Progenitor cell of endocrine pancreas (in vitro differentiated cells): ENCODE measurements at places on chromosomes 13 and 19. TPM values are rescaled to one million over a fixed set of nuclear protein-coding genes. Genes with fewer than 3 reads are reported as not detected.

DNA sequence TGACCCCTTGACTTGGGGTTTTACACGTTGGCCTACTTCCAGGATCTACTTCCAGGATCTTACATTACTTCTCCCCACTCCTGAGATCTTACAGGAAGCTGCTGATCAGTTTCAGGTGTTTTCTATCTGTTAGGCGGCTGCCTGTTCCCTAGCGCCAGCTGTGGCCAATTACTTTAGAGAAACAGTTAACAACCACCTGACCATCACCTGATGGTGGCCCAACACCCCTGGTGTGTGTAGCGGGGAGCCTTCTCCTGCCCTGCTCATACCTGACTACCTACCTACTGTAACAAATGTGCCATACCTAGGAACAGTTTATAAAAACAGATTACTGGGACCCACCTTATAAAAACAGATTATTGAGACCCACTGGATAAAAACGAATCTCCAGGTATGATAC, 2.8 kb upstream of the POP4 start:
- DNase-seq: no peak

DNA sequence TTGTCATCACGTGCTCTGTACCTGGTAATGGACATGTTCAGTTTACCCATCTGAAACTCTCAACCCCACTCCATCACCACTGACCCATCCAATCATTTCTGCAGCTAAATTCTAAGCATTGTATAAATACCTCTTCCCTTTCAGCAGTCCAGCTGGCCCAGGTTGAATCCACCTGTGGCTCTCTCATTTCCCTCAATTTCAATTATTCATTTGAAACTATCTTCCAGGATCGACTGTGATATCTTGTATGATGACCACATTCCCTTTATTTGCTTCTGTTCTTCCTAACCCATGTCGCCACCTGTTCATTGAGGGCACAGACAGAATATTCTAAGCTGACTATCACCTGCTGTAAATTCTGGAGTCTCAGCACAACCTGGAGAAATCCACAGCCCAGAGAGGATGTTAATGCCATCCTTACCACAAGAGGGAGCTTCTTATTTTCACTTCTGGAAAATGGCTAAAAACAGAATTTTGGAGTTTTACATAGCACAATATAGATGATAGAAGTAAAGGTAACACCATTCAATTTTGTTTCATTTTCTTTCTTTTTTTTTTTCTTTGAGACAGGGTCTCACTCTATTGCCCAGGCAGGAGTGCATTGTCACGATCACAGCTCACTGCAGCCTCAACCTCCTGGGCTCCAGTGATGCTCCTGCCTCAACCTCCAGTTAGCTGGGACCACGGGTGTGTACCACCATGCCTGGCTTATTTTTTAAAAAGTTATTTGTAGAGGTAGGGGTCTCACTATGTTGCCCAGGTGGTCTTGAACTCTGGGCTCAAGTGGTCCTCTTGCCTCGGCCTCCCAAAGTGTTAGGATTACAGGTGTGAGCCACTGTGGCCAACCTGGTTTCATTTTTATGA, 38.6 kb downstream of the ZNF823 start:
- no peak for DNase-seq

The ZNF414 gene
- 31.5 and 37.7 TPM in 2 replicates for total RNA-seq

The CEACAM1 gene
- 0.69 and 1.9 TPM in 2 replicates for total RNA-seq

DNA sequence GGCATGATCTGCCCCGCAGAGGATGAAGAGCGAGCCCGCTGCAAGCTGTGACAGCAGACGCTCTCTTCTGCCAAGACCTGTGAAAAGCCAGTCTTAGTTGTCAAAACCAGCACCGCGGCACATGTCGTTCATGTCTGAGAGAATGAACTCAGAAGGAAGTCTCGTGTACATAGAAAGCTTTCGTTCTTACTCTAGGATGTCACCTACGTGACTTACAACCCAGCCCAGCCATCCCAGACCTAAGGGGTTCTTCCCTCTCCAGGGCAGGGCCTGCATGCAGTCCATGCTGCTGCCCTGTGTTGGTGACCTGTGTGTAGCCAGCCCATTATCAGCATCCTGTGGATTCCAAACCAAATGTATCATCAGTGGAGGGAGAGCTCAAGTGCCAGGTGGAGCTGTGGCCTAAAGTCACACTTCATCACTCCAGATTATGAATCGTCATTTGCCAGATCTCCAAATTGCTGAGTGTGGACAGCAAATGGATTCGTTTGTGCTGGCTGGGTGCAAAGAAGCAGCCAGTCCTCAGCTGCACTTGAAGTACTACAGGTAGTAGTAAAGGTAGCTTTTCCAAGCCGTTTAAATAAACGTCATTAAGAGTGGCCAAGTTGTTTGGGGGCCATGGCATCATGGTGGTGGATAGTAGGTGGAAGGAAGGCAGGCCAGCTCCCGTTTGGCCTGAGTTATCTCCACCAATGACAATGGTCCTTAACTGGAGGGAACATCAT, 73.9 kb upstream of the GPR183 start:
- DNase-seq: no peak

DNA sequence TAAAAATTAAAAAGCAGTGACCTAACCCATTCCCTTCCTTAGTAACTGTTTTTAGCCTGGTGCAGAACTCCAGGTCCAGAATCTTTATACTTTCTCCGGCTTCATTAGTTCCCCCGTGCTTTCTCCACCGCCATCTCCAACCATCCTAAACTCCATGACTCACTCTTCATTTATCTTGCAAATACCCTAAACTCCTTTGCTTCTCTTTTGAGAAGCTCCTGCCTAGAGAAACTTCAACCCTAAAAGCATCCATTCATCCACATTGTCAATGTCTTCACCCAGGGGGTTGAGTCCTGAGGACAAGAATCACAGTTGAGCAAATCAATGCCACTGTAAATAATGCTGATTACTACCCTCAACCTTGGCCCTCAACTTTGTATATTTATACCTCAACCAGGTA, 17.1 kb upstream of the GARRE1 start:
- no peak for DNase-seq

GRCh38 chr13:46683676-46684260, 113.2 kb downstream of the ESD start:
- DNase-seq: no peak

GRCh38 chr13:23377983-23378632, 55.4 kb downstream of the SACS start:
- no peak for DNase-seq

DNA sequence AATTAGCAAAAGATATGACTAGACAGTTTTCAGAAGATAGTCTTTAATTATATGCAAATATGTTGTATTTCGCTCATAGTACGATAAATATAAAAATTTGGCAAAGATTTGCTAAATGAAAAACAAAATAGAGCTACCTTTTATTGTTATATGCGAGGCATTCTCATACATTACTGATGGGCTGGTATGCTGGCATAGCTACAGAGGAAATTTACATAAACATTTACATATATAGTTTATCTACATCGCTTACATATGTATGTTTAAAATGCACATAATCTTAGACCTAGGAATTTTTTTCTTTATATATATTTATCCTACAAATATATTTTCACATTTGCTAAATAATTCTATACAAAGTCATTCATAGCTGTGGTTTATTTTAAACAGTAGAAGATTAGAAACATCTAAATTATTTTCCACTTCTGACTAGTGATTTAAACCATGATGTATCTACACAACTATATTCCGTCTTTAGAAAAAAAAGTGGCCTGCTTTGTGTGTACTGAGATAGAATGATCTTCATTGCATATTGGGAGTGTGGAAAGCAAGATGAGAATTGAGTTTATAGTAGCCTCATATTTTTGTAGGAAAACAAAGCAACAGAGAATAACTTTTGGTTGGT, 1345.0 kb upstream of the SLC10A2 start:
- DNase-seq: no peak
